ENCODE measurements at places on chromosomes 6 and 20.

- H3K27me3 ChIP-seq: no peaks in the 10 kb centered on the region
- H3K27ac ChIP-seq: peak overlapping the region; percentile 55
- H3K4me1 ChIP-seq: peaks cover 10% of the 10 kb centered on the region
These were observed 9.7 kb upstream of the HSP90AB1 start for GRCh38 chr6:44237021-44237812.

DNA sequence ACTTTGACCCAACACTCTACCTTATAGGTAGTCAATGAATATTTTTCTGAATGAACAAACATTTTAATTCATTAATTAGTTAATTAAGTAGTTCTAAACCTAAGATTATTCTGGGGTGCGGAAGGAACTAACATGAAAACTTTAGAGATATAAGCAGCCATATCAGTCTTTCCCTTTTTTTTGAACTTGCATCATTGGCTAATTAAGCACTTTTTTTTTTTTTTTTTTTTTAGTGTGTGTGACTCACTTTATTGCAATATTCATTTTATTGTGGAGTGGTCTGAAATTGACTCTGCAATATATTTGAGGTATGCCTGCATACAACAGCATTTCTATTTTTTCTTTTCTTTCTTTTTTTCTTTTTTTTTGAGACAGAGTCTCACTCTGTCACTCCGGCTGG, 21.8 kb upstream of the AMD1 start:
- H3K36me3 ChIP-seq: no peaks in the 10 kb centered on the region
- H3K27me3 ChIP-seq: no peaks in the 10 kb centered on the region
- H3K4me3 ChIP-seq: no peak overlapping the region
- DNase-seq: no peak

GRCh38 chr6:112198582-112198981, 55.8 kb downstream of the LAMA4 start:
- H3K27me3 ChIP-seq: no peaks in the 10 kb centered on the region
- H3K36me3 ChIP-seq: no peaks in the 10 kb centered on the region
- no peak overlapping the region for H3K27ac ChIP-seq
- no peak for DNase-seq
- no peaks in the 10 kb centered on the region for H3K4me1 ChIP-seq

DNA sequence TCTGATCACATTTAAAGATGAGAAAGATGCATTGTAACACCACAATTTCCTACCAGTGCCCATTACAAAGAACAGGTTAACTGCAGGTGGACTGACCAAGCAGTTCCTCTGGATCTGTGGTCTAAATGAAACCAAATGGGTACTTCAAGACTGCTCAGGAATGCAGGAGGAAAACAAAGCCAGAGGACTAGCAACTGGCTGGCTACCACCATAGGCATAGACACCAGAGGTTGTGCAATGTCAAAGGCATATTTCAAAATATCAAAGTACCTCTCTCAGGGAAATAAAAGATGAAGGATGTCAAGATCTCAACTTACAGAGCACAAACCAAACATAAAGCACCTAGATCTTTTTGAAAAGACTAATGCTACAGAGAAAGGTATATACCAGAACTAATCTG, 65.5 kb downstream of the GMDS start:
- no peaks in the 10 kb centered on the region for H3K4me1 ChIP-seq
- H3K4me3 ChIP-seq: no peak overlapping the region
- H3K27me3 ChIP-seq: no peaks in the 10 kb centered on the region
- no peak for DNase-seq
- no peaks in the 10 kb centered on the region for H3K36me3 ChIP-seq

Data from A673 (cell line).